AG04449 (cell line): ENCODE measurements at places on chromosomes 13 and 19.

DNA sequence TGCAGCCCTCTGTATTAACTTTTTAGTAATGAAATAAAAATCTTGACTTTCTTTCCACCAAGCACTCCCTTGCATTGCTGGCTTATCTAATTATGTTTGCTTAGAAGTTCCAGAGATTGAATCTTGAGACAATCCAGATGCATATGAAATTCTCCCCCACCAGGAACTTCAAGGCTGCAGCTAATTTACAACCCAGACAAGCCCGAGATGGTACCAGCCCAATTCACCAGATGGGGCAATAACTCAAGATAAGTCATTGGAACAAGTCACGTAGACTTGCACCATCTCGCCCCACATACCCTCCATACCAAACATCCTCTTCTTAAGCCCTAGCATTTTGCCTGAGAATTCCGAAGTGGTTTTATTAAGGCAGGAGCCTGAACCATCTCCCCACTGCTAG, 29.0 kb downstream of the UTP14C start:
- peak; percentile 47 for DNase-seq

GRCh38 chr19:47363758-47364531, 14.8 kb downstream of the DHX34 start:
- no peak for DNase-seq

- DNase-seq, result no peak
Measured at GRCh38 chr19:55067869-55068268, 4.9 kb upstream of the RDH13 start.

- no peak for DNase-seq
Measured at GRCh38 chr19:40744554-40745401, 5.5 kb downstream of the ACTMAP start.

DNA sequence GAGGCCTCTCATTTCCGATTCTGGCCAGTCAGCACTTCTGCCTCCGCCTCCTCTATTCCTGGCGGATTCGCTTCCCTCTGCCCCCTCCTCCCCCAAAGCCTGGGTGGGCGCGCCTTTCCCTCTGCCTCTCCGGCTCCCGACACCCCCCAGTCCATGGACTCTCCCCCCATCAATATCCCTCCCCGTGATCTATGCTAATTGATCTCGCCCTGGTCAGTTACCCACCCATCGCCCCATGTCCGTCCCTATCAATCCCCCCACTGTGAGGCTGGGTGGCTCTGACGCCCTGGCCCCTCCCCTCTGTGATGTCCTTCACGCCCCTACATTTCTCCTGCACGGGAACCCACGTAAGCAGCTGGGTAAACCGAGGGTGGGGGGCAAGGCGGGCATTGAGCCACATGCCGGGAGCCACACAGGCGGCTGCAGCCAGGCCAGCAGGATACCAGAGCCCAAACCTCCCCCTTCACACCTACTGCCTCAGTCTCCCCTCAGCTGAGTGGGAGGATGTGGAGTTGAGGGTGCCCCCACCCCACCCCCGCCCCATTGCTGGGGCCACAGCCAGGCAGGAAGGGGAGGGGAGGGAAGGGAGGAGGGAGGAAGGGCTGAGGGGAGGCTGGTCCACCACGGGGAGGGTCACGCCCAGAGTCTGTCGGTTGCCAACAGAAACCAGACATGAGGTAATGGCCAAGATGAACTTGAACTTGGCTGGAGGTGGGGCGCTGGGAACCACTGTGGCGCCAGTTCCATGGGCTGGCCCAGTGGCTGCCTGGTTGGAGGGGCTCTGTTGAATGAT, 21.0 kb downstream of the SMIM24 start:
- peak; percentile 40 for DNase-seq

DNA sequence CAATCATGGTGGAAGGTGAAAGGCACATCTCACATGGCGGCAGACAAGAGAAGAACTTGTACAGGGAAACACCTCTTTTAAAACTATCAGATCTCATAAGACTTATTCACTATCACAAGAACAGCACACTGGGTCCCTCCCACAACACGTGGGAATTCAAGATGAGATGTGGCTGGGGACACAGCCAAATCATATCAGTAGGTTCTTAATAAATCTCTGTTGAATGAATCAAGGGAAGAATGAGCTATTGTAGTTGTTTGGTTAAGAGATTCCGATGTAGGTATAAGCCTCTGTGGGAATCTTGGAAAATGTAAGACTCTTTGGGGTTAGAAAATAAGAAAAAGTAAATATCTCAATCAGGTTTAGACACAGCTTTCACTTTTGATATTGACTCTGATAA, 400.2 kb downstream of the KCNRG start:
- no peak for DNase-seq

GRCh38 chr19:20863176-20863575, 59.9 kb upstream of the ZNF85 start:
- no peak for DNase-seq

DNA sequence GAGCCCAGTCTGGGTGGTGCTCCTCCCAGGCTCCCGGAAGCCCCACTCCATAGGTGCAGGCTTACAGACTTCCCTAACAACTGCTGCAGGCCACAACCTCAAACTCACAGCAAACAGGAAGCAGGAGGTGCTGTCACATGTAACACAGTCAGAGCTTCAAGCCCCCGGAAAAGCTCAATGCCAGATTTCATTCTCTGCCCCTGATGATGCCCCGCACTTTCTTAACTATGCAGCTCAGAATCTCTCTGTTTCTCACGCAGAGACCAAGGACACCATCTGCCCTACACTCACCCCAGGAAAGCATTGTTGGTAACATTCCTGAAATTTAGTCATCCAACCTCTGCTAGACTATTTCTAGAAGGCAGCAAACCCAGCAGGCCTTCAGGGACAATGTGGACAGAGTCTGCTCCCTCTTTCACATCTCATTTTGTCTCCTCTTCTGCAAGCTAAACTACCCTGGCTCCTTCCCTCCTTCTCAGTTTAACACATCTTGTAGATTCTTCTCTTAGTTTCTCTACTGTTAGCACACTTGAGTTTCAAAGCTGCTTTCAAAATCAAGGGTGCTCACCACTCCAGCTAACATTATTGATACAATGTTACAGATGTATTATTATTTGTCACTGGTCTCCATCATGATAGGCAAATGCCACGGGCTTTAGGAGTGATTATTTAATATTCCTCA, 162.5 kb downstream of the KCTD12 start:
- peak; percentile 51 for DNase-seq

DNA sequence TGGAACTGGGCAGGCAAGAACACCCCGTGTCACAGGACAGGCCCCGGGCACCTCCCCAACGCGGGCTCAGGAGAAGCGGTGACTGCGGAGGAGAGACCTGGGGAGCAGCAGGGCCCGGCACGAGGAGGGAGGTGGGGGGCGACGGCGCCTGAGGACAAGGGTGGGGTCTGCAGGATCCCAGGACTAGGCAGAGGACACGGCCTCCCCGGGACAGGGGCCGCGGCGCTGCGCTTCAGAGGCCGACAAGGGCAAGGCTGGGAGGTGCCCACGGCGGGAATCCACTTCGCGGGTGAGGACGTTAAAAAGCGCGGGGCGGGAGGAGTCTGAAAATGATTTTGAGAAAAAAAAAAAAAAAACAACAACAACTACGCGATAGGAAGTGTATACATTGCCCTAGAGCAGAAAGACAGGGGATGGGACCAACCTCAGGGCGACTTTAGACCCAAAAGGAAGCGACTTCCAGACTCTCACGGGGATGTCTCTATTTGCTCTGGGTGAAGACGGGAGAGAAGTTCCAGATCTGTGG, 44.9 kb downstream of the ZNF611 start:
- no peak for DNase-seq

GRCh38 chr13:110564472-110564985, 3.0 kb upstream of the RAB20 start:
- DNase-seq, result no peak

- peak; percentile 40 for DNase-seq
Measured at GRCh38 chr13:34863360-34864135, 78.5 kb upstream of the NBEA start.

DNA sequence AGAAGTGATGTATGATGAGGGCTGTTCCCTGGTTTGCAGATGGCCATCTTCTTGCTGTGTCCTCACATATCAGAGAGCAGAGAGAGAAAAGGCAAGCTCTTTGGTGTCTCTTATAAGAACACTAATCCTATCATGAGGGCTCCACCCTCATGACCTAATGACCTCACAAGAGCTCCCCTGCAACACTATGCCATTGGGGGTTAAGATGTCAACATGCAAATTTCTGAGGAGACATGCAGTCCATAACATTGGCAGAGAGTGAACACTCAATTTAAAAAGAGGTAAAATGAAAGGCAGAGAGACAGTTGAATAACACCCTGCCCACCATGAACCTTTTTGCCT, 10.9 kb downstream of the FAM187B start:
- DNase-seq, result no peak

DNA sequence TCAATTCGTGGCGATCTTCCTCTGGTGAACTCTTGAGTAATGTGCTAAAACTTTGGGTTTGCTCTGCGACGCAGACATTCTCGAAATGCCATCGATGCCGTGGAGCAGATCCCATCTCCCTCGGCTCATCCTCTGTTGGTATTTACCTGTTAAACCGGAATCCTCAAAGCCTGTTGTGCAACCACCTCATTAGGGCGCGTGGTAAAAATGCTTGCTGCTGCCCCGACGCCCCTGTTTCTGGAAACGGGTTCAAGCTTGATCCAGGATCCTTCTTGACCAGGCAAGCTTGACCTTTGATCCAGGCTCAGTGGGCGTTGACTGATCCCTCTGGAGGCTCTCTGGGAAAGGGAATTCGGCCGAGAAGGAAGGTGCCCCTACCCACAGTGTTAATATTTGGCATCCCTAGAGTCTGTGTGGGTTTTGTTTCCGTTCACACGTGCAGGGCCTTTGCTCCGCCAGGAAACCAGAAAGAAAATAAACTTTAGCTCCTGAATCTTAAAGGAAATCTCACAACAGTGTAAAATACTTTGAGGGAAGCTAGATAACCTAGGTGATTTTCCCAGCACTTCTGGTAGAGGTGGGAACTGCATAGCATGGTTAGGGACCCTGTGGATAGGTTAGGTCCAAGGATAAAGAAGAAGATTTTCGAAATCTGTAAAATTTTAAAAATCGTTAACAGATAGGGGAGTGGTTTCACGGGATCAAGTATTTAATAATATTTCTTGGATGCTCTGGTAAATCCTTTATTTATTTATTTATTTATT, 1.1 kb downstream of the LSM14A start:
- no peak for DNase-seq

DNA sequence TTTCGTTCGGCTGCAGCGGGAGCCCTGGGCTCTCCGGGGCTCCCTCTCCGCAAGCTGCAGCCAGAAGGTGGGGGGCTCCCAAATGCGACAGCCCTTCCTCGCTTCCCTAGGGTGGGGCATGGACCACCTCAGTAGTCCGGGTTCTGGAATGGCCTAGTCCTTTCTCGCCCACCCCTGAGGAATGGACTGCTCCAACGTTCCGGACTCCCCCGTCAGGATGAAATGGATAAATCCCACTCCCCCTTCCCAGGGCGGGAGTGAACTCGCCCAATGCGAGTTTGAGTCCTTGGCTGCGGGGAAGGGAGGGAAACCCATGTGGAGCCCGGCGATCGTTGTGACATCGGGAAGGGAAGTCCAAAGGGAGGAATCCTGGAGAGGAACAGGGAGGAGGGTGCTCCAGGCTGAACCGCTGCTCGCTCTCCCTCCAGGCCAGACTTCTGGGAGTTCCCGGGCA, 5.5 kb downstream of the HRC start:
- no peak for DNase-seq

- no peak for DNase-seq
Measured at GRCh38 chr13:26583662-26584061, 26.2 kb downstream of the WASF3 start.

GRCh38 chr13:74129500-74130191, 4.6 kb downstream of the KLF12 start:
- DNase-seq, result no peak

DNA sequence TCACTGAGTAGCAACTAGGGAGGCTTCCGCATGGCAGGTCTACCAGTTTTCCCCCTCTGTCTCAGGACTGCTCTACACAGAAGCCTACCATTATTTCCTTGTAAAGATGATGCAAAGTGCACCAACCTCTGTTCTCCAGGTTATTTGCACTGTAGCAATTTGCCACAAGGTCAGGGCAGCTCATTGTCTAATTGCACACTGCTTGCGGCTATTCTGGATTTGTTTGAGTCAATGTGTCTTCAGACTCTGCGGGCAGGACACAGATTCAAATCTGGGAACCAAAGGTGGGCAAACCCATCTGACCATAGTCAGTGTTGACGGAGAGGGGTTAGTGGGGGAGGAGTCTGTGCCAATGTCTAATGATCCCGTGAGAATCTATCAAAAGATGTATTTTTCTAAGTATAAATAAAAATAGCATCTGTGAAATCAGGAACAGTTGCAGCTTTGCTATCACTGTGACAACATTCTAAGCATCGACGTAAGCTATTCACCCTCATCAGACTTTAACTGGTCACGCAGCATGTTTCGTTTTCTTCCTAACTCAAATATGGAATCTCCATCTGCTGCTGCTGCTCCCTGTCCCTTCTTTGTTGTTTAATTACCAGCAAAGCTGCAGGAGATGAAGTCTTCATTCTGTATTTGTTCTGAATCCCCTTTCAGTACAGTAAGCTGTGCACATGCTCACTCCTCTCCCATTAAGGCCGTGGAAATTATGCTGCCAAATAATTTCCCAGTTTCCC, 26.4 kb downstream of the CYSLTR2 start:
- DNase-seq, result no peak

DNA sequence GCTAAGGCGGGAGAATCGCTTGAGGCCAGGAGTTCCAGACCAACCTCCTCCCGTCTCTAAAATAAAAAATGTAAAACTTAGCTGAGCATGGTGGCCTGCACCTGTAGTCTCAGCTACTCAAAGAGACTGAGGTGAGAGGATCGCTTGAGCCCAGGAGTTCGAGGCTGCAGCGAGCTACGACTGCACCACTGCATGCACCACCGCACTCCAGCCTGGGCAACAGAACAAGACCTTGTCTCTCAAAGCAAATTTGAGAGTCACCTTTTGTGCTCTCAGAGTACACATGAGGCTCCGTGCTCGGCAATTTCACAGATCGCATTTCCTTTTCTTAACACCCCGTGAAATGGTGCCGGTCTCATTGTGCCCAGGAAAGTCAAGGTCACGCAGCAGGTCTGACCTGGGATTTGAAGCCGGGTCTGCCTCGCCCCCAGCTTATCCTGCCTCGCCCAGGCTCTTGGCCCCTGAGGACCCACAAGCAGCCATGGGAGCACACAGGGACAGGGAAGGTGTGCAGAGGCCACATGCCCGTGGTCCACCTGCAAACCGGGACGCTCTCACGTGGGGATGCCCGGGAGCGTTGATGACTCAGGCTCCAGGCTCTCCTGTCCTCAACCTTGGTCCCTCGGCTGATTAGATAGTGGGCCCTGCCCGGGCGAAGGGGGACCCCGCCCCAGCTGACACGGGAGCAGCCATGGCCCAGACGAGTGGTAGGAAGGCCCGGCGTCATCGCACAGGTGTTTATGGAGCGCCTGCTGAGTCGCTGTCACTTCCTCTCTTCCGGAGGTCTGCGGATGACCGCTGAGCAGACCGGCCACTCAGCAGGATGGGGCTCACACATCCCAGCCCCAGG, 1.1 kb upstream of the SMIM24 start:
- DNase-seq, result no peak

DNA sequence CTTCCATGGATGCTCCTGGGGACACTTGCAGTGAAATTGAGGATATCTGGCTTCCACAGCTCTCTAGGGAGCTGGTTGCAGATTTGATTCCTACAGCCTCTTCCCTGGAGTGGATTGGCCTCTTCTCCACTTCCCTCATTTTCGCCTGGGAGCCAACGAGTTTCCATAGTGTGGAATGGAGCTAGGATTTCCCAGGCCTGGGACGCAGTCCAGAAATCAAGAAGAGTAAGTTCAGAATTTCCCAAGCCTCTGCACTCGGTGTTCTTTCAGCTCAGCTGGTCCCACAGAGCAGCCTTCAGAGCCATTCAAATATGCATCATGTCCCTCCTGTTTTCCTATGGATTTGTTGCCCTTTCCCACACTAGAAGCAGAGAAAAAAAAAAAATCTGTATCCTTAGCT, 68.2 kb downstream of the RAP2A start:
- no peak for DNase-seq
